ENCODE measurements at places on chromosomes 12 and 14.
A peak's percentile ranks its signal among the peaks of the same experiment; 100 is the strongest.

GRCh38 chr14:32779840-32780239, 158.8 kb upstream of the NPAS3 start:
- DNase-seq, result no peak

GRCh38 chr14:64760146-64760755, 56.0 kb downstream of the PLEKHG3 start:
- peak; percentile 65 for DNase-seq

DNA sequence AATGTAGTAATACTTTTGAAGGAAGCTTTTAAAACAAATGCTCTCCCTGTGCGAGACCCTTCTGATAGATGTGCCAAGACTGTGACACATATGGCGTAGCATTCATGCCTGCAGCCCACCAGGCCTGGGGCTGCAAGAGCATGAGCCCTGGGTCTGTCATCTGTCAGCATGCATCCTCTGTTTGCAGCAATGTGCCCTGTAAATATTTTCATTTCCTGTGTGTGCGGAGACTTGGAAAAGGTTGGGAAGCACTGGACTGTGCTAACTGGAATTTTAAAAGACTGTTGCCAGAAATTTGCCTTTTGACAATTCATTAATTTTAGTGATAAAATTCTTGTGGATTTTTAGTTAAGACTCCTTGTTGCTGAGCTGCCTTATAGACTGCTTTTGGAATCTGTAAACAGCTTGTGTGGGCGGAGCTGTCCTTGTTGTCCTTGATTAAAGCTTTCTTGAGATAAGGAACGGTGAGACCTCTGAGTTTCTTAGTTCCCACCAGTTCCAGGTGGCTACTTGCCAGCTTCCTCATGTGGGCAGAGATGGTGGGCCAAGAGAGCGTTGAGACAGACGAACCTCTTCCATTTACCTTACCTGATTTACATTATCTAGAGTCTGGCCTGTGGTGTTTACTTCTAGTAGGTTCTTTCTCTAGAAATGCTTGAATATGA, 23.4 kb downstream of the MARK3 start:
- DNase-seq, result no peak

DNA sequence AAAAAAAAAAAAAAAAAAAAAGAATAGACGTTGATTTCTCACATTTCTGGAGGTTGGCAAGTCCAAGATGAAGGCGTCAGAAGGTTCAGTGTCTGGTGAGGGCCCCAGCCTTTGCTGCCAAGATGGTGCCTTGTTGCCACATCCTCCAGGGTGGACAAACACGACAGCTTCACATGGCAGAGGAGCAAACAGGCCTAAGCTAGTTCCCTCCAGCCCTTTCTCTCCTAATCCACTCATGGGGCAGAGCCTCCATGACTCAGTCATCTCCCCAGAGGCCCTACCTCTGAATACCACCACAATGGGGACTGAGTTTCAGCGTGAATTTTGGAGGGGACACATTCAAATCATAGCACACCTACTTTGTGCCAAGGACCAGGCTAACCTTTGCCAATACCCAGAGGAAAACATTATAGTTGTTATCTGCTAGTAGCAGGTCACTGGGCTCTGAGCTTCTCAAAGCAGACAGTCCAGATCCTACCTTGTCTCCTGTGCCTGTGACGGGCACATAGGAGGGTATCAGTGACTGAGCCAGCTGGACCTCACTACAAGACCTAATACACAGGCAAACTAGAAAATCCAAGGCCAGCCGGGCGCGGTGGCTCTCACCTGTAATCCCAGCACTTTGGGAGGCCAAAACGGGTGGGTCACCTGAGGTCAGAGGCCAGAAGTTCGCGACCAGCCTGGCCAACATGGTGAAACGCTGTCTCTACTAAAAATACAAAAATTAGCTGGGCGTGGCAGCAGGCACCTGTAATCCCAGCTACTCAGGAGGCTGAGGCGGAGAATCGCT, 10.5 kb upstream of the BCL11B start:
- DNase-seq, result no peak

DNA sequence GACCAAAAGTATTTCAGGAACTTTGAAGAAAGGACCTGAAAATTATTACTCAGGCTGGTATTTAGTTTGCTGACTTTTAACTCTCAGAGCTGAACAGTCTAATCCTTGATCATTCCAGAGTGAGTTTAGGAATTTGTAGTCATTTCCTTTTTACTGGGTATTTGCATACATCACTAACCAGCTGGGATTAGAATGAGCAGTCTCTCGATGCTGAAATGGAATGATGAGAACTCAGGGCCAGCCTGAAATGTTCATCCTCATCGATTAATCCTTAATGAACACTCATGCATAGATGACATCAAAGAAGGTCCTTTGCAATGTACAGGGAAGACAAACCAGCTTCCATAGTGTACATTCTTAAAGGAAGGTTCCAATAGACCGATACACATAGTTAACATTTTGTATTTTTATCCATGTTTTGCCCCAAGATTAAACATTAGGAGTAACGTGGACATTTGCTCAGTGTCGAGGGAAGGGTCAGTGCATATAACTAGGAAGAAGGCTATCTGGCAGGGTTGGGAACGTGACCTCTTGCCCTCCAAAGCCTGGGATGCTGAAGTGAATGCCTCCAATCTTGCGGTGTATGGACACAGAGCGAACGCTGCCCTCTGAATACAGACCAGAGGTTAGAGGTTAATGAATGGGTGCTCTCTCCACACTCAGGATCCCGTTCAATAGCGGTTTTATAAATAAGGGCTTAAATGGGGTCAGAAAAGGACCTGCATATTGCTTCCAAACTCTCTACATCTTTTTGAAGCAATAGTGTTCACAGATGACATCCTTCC, 14.5 kb downstream of the FBXL14 start:
- no peak for DNase-seq

- DNase-seq, result peak; percentile 74
Measured at GRCh38 chr14:73786636-73787485, 64.8 kb upstream of the PTGR2 start.

DNA sequence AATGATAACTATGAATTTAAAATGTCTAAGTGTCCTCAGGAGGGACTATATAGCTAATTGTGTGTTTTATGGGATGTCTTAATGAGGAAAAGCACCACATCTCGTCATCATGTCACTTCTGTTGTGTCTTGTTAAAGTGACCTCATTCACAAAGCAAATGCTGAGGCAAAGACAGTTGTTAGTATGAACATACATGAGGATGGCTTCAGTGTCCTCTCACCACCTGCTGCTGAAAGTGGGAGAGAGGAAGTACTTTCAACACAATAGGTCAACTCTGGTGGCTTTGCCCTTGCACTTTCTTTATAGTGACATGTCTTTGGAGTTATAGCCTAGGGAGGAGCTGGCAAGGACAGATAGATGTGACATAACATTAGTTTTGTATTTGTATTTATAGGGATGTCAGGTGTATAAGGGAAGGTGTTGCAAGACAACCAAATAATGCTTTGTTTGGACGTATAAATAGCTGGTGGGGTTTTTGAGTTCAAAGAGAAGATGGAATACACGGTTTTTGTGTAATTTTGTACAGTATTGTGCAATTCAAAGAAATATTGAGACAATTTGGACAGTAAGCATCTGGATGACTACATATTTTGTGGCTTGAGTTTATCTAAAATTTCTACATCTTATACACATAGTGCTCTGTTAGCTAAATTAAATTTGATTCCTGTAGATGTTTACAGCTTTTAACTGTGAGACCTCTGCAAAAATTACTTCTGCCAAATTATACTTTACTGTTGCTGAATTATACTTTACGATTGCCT, 131.7 kb upstream of the ATP2B1 start:
- DNase-seq, result no peak

DNA sequence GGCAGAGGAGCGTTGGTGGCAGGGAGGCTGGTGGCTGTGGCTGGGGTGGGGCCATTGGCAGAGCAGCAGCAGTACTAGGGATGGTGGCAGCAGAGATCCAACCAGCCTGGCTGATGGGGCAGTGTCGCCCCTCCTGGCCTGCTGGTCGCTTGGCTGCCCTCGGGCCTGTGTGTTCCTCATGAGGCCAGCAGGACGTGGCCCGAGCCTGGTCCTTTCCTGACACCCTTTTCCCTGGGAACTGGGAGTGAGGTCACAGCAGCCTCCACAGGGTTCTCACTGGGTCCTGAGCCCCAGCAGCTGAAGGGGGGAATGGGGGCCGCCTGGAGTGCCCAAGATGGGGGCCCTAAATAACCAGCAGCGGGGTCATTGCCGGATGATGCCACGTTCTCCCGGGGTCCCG, 46.1 kb downstream of the KIF26A start:
- no peak for DNase-seq

- no peak for DNase-seq
Measured at GRCh38 chr12:56330936-56331490, 2.8 kb downstream of the PAN2 start.

- peak; percentile 51 for DNase-seq
Measured at GRCh38 chr14:78836777-78837176, 666.6 kb downstream of the NRXN3 start.

DNA sequence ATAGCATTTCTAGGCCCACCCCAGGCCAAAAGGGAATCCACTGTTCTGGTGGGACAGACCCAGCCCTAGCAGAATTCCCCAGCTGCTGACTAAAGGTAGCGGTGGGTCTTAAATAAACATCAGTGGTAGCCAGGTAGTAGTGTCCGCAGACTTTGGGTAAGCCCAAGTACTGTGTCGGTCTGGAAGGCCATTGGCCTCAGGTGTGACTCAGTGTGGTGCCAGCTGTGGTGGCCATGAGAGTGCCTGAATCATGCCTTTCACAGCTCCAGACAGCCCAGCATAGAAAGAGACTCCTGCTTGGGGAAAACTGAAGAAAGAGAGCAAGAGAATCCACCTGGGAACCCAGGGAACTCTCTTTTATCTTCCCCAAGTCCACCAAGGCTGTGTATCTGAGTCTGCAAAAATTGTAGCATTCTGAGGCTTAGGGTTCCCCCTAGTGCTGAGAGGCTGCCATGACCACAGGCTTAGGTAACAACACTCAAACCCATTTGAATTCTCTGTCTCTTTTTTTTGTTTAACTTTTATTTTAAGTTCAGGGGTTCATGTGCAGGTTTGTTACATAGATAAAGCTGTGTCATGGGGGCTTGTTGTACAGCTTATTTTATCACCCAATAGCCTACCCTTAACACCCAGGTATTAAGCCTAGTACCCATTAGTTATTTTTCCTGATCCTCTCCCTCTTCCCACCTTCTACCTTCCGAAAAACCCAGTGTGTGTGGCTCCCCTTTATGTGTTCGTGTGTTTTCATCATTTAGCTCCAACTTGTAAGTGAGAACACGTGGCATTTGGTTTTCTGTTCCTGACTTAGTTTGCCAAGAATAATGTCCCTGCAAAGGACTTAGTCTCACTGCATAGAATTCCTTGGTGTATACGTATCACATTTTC, 16.7 kb upstream of the CD163L1 start:
- peak; percentile 50 for DNase-seq
